Activated T-helper 17 cell treated with anti-CD3 and anti-CD28 coated beads, Interleukin-2, amount 50 U/mL, for 72 hours (primary cell): ENCODE measurements at places on chromosomes 5 and 9.
A peak's percentile ranks its signal among the peaks of the same experiment; 100 is the strongest.

- peaks cover 11% of the 10 kb centered on the region for H3K4me1 ChIP-seq
- H3K27me3 ChIP-seq: peaks cover 40% of the 10 kb centered on the region
- no peak overlapping the region for H3K4me3 ChIP-seq
- H3K27ac ChIP-seq: no peak overlapping the region
- no peak for ATAC-seq
- peaks cover 29% of the 10 kb centered on the region for H3K36me3 ChIP-seq
Observed at GRCh38 chr5:93584596-93585040, 1.6 kb downstream of the NR2F1 start.

- no peak for ATAC-seq
- no peak overlapping the region for H3K4me3 ChIP-seq
- H3K27ac ChIP-seq: no peak overlapping the region
- no peaks in the 10 kb centered on the region for H3K36me3 ChIP-seq
Observed at GRCh38 chr9:79555474-79556089, 16.2 kb upstream of the TLE4 start.

DNA sequence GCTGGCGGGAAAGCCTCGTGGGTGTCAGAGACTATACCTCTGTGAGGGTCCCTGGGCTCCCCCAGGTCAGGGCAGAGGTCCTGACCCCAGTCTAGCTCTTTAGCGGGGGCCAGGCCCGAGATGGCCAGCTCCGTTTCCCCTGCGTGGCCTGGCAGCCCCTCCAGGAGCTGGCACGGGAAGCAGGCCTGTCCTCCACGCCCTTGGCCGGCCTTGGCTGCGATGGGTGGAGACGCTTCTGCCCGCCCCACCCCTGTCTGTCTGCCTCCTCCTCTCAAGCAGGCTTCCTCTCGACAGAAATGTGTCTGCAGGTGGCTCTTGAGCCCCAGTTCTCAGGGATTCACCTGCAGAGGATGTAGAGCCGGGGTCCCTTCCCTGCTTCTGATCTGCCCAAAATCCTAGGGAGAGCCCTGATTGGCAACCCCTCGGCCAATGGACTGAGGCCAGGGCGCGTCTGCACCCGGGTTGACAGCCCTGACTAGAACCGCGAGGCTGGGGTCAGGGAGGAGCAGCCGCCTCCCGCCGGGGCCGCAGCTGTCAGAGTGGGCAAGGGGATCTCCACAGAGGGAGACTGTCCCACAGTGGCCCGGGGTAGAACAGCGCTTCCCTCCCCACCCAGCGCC is 2.6 kb upstream of the GRIN1 start:
- H3K27ac ChIP-seq: no peak overlapping the region
- H3K36me3 ChIP-seq: no peaks in the 10 kb centered on the region
- no peaks in the 10 kb centered on the region for H3K4me1 ChIP-seq
- H3K4me3 ChIP-seq: no peak overlapping the region
- peaks cover 22% of the 10 kb centered on the region for H3K27me3 ChIP-seq

DNA sequence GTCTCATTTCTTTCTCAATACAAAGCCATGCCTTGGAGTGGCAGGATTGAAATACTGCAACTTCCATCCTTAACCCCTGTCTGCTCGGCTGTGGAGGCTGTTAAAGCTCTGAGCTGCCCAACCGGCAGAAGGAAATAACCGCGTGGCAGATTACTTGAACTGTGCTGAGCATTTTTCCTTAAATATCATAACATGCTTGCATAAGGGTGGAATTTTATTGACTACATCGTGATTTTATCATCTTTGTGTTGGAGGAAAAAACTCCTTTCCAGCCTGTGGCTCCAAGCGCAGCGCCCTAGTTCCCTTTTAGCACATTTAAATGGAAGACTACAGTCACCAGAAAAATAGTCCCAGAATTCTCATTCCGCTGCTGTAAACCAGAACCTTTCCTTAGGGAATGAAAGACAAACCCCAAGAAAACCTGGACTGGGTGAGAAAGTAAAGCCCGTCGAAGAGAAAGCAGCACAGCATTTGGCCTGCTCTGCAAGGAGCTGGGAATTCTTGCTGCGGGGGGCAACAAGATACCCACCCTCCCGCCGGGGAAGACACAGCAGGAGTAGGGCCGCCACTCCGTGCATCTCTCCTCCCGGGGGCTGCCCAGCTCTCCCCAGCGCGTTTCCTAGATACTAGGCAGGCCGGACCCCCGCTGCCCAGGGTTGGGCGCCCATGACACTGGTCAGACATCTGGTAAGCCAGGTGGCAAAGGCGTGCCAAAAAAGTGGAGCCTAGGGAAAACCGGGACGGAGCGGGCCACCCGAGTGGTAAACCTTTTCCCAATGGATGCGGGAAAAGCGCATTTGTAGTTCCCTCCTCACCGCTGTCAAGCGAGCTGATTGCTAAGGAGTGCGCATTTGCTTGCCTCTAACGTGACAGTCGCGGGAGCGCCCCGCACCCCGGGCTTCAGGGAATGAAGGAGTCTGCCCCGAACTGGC is 1.3 kb downstream of the SHC3 start:
- no peak for ATAC-seq
- no peaks in the 10 kb centered on the region for H3K36me3 ChIP-seq
- peaks cover 49% of the 10 kb centered on the region for H3K27me3 ChIP-seq
- no peak overlapping the region for H3K4me3 ChIP-seq

DNA sequence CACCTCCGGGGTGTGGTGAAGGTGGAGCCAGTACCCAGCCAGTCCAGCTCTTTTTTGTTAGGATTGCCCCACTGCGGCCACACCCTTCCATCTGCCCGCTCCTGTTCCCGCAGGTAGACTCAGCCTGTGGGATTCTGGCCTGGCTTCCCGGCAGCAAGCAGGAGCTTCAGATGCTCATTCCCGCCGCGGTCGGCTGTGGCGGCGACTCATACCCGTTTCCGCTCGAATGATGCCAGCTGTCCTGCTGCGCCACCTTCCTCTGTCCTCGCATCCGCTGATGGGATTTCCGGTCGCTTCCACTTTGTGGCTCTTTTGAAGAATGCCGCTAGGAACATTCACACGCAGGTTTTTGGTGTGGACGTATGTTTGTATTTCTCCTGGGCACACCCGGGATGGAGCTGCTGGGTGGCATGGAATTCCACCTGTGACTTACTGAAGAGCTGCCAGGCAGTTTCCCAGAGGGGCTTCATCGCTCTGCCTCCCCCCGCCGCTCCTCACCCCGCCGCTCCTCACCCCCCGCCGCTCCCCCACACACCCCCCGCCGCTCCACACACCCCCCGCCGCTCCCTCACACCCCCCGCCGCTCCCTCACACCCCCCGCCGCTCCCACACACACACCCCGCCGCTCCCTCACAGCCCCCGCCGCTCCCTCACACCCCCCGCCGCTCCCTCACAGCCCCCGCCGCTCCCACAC is 60.3 kb downstream of the TENT4A start:
- H3K36me3 ChIP-seq: no peaks in the 10 kb centered on the region
- ATAC-seq: no peak
- H3K27ac ChIP-seq: no peak overlapping the region
- H3K4me1 ChIP-seq: peaks cover 5% of the 10 kb centered on the region
- peaks cover 9% of the 10 kb centered on the region for H3K27me3 ChIP-seq

DNA sequence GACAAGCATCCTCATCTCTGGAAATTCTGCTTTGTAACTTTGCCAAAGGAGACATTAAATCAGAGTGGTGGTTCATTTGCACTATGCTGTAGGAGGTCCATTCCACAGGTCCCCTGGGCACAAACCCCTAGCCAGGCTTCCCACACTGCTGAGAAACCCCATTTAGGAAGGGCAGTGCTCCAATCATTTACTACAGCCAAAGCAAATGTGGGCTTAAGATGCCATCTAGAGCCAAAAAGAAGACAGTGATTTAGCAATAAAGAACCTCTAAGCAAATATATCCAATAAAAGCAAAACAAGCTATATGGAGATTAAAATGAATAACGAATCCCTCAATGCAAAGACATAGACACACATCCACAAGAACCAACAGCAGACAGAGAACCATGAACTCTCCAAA is 129.0 kb upstream of the ALDH1B1 start:
- H3K4me3 ChIP-seq: no peak overlapping the region
- no peak for ATAC-seq
- no peak overlapping the region for H3K27ac ChIP-seq
- peaks cover 14% of the 10 kb centered on the region for H3K27me3 ChIP-seq
- H3K4me1 ChIP-seq: no peaks in the 10 kb centered on the region

DNA sequence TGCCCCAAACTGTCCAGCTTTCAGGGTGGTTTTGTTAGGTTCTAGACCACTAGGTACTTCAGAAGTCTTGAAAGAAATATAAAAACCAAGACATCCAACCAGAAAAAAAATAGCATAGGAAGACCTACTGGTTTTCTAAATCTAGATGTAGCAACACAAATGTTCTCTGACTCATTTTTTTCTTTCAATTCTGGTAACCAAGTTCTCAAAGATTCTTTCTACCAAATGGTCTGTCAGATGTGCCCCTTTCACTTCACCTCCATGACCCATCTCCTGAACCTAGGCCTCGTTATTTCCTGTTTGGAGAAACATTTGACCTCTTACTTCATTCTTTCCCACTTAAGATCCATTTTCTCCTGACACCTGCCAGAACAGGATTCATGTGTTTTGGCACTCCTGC is 355.3 kb downstream of the KIAA0825 start:
- no peak overlapping the region for H3K4me3 ChIP-seq
- H3K36me3 ChIP-seq: no peaks in the 10 kb centered on the region
- H3K27ac ChIP-seq: no peak overlapping the region
- H3K27me3 ChIP-seq: no peaks in the 10 kb centered on the region

- H3K36me3 ChIP-seq: peaks cover 13% of the 10 kb centered on the region
- H3K27ac ChIP-seq: no peak overlapping the region
- no peak for ATAC-seq
- no peak overlapping the region for H3K4me3 ChIP-seq
- no peaks in the 10 kb centered on the region for H3K27me3 ChIP-seq
Observed at GRCh38 chr9:130642926-130643325, 21.5 kb upstream of the PRDM12 start.

DNA sequence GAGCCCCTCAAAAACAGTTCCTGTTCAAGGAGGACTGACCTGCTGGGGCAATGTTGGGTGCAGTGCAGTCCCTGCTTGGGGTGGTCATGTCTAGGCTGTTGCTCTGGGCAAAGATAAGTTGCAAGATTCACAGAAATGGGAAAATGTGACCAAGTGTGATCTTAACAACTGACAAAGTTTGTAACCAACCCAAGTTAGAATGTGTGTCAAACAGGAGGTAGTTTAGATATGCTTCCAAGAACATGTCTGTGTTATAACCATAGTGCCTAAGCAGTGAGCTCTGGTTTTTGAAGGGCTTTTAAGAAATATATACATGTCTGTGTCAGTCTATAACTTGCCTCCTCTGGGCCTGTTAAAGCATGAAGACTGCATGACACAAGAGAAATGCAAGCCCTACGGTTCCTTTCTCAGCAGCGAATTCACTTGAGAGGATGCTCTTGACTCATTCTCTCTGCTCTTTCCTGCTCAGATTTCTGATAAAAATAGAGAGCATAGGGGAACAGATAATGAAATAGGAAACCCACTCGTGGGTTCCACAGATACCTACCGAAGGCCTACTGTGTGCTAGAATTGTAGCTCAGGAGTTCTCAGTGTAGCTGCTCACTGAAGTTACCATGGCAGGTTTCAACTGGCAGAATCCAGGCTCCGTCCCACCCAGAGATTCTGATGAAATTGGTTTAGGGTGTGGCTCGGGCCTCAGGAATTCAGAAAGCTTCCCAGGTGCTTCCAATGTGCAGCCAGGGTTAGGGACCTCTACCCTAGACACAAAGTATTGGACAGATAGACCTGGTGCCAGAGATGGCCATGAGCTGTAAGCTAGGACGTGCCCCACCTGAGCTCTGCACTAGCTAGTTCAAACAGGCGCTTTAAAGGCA is 52.4 kb downstream of the ARHGEF37 start:
- H3K36me3 ChIP-seq: no peaks in the 10 kb centered on the region
- H3K27ac ChIP-seq: peak overlapping the region; percentile 80
- ATAC-seq: no peak
- peaks cover 12% of the 10 kb centered on the region for H3K4me1 ChIP-seq
- no peaks in the 10 kb centered on the region for H3K27me3 ChIP-seq

- peaks cover 13% of the 10 kb centered on the region for H3K4me1 ChIP-seq
- H3K27ac ChIP-seq: no peak overlapping the region
- no peaks in the 10 kb centered on the region for H3K36me3 ChIP-seq
- no peaks in the 10 kb centered on the region for H3K27me3 ChIP-seq
Observed at GRCh38 chr9:99724640-99725039, 97.0 kb upstream of the NR4A3 start.

GRCh38 chr5:112626715-112627114 is 111.0 kb upstream of the APC start:
- ATAC-seq: no peak
- H3K27me3 ChIP-seq: peaks cover 25% of the 10 kb centered on the region
- H3K27ac ChIP-seq: no peak overlapping the region
